AG09319 (cell line): ENCODE measurements at places on chromosomes 6 and 20.

DNA sequence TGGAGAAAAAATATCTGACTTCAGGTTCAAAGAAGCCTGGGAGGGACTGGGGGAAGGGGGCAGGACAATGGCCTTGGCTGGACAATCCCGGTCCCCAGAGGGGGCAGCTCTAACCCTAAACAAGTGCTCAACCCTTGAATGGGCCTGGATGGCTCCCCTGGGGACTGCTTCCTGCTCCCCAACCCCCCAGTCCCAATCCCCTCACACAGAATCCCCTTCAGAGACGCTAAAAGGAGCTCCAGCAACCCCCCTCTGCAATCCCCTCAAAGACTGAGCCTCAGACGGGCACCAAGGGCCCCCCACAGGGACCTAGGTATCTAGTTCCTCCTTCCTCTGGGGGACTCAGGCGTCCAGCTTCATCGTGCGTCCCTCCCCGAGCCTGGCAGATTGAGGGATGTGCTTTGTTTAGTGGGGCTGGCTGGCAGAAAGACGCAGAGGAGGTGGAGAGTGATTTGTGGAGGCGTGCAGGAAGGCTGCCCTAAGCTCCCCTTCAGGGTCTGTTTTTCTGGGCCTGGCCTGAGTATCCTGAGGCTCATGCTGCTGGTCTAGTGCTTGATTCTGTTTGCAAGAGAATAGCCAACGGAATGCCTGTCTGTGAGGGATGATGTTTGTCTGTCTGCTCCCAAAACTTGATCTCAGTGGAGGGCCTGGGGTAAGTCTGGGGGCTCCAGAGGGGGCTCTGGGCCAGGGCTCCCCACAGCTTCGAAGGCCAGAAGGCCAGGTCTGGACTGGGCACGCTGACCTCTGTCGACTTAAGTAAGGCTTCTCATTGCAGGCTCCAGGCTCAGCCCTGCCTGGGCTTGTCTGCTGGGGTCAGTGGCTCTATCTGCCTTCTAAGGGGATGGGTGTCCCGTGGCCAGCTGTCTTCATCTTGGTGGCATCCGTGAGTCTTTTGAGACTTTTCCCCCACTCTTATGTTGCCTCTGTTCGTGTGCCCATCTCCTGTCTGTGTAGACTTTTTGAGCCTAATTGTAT, 1.7 kb upstream of the POU5F1 start:
- no peak for DNase-seq

- no peak for DNase-seq
Measured at GRCh38 chr6:159826968-159827647, 27.0 kb downstream of the PNLDC1 start.

GRCh38 chr6:118419448-118420394, 128.4 kb upstream of the PLN start:
- DNase-seq, result no peak

DNA sequence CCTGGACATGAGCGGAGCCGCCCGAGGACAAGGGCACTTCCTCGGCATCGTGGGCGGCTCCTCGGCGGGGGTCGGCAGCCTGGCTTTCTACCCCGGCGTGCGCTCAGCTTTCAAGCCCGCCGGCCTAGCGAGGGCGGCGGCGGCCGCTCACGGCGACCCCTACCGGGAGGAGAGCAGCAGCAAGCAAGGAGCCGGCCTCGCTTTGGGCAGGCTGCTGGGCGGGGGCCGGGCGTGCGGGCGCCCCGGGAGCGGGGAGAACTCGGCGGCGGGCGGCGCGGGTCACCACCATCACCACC, 6.7 kb downstream of the PRDM13 start:
- DNase-seq, result no peak
